ENCODE measurements at places on chromosomes 3 and 15.
A peak's percentile ranks its signal among the peaks of the same experiment; 100 is the strongest.

GRCh38 chr3:35224565-35225295, 414.6 kb upstream of the ARPP21 start:
- DNase-seq: no peak

DNA sequence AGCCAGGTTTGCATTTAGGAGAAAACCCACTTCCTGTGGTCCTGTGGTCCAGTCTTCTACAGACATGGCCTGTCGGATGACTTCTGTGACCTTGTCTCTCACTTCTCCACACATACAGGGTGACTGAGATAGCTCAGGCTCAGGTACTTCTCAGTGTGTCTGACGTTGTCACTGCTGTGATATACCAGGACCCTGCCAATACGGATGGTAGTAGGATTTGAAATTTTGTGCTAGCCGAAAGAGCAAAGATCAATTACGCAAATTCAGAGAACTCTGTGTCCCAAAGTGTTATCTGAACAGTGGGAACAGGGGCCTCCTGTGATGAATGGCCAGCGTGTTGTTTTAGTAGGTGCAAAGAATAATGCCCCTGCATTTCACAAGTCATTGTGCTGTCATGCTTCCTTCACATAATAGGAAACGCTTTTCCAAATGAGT, 128.9 kb downstream of the MCTP2 start:
- no peak for DNase-seq

- no peak for DNase-seq
These were observed 10.6 kb upstream of the TBC1D5 start for GRCh38 chr3:17752876-17753631.

DNA sequence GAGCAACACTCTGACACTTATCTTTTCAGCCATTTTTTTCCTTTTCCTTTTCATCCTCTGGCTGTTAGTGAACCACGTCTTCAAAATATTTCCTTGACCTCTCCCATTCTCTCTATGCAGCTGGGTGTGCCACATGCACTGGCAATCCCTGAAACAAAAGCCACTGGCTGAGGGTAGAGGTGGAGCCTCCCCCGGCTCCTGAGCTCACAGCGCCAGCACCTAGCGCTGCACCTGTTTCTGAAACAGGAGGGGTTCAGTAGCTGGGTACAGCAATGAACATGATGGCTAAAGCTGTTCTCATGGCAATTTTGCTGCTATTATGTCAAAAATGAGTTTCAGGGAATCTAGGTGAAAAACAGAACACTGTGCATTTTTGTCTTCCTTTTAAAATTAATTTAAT, 314.7 kb upstream of the ATP10A start:
- no peak for DNase-seq

DNA sequence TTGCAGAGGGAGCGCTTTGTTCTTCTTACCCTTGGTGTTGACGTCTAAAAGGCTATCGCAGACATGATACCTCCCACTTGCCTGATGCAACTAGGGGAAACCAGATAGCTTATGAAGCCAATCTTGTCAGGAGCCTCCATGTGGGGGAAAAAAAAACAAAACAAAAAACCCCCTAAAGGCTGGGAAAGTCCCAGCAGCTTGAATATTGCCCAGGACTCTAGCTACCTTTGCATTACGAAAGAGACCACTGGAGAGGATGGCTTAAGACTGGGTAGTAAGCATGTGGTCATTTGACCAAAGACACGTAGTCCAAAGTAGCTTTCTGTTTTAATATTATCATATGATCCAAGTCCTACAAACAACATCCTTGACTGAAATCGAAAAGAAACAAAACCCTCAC, 120.7 kb upstream of the WNT5A start:
- no peak for DNase-seq

DNA sequence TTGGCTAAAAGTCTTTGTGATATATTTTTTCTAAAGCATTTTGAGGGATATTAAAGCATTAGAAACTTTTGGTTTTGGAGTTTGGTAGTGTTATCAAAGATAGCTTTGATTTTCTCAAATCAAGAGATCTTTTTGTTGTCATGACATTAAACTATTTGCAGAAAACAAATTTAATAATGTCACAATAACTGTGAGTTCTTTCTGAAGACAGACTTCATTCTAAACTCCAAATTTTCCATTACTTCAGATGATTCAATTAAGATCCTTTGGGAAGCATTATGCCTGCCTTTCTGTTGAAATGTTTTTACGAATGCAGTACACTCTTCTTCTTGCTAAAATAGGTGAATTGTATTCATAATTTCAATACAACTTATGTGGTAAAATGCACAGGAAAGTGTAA, 145.4 kb downstream of the ALCAM start:
- DNase-seq: no peak

- DNase-seq: no peak
These were observed 10.6 kb downstream of the LSG1 start for GRCh38 chr3:194661374-194661773.

- no peak for DNase-seq
These were observed 31.9 kb upstream of the ZNF280D start for GRCh38 chr15:56765251-56765650.

- no peak for DNase-seq
These were observed 72.2 kb downstream of the EPHB1 start for GRCh38 chr3:134867277-134867676.

DNA sequence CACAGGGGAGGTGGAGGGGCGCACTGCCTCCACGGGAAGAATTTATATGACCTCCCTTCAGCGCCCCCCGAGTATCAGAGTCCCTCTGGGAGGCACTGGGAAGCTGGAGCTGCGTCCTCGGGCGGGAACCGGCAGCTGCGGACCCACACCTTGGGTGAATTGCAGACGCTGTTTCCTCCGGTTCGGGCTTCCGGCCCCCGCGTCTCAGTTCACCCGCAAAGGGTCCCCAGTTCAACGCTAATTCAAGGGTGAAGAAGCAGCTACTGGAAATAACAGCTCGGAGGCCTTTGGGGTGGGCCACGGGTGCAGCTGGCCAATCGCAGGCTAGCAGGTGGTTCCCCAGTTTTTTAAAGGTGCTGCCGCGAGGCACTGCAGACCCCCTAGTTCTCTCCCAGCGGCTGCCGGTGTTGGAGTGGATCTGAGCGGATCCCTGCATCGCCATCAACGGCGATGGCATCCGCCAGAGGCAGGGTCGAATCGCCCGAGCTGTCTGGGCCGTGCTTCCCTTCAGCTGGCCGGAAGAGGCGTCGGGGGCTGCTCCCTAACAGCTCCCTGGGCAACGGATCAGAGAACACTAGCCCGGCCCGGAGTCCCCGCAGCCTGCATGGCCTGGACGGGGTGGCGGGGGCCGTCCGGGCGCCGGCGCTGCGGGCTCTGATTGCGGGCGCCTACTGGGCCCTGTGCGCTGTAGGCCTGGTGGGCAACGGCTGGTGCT, 19.4 kb upstream of the ADAMTS7 start:
- peak; percentile 12 for DNase-seq

DNA sequence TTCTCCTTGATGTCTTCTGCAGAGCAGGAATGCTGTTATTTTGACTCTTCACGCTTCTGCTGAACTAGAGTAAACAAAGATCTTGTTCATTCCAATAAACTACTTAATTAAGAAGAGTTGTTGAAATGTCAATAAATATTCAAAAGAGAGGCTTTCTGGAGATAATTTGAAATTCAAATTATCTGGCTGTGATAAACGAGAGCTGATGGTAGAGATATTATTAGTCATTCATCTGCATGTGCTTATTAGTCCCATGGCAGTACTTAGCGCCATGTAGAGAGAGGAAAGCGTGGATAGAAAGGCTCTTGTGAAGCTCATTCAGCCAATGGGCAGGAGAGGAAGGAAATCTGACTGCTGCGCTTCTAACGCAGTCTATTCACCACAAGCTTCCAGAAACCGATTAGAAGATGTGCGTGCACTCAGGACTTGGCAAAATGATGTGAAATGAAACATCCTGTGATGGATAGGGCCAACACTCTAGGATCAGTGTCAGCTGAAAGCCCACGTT, 251.1 kb downstream of the GABRB3 start:
- DNase-seq: no peak

GRCh38 chr3:168117853-168118313, 22.2 kb upstream of the GOLIM4 start:
- no peak for DNase-seq

DNA sequence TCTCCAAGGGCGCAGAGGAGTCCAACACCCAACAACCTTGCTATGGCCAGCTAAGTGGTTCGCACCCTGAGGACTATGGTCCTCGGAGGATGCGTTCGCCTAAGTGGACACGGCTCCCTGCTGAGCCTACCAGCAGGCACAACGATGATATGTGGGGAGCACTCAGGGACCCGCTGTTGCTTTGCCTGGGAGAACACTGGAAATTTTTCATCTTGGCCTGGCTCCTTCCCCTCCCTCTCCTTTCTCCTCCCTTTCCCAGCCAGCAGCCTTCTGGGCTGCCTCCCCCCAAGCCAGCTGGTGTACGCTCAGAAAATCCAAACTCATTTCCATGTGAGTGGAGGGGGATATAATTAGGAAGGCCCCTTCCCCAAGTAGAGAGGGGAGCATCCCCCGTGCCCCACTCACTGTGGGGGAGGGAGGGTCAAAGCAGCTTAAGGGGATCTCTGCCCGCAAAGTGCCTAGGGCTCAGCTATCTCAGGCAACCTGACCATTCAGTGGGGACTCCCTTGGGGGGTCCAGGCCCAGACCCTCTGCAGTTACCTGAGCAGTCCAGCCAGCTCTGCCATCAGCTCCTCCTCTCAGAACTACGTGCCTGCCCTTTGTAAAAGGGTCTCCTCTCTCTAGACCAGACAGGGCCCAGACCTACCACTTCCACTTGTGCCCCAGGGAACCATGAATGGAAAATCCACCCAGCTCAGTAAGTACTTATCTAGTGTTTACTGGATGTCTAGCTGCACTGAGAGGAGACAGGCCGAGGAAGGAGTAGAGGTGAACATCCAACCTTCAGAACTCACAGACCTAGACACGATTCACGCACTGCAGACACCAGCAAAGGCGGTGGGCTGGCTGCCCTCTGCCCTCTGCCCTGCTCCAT, 742 bp upstream of the SEMA7A start:
- DNase-seq: no peak

DNA sequence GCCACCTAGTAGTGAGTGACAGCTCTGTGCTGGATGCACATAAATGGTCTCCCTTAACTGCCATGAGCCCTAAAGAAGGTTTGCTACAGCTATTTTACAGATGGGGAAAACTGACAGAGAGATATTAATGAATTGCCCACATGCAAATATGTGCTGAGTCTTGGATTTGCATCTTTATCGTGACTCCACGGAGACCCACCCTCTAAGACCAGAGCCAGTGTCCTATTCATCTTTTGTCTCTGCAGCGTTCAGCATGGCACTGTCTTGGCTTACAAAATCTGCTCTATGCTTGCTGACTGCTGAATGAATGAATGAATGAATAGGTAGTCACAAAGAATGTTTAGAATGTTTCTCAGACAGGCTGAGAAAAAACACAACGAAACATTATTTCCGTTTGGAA, 48.3 kb downstream of the BTD start:
- no peak for DNase-seq

DNA sequence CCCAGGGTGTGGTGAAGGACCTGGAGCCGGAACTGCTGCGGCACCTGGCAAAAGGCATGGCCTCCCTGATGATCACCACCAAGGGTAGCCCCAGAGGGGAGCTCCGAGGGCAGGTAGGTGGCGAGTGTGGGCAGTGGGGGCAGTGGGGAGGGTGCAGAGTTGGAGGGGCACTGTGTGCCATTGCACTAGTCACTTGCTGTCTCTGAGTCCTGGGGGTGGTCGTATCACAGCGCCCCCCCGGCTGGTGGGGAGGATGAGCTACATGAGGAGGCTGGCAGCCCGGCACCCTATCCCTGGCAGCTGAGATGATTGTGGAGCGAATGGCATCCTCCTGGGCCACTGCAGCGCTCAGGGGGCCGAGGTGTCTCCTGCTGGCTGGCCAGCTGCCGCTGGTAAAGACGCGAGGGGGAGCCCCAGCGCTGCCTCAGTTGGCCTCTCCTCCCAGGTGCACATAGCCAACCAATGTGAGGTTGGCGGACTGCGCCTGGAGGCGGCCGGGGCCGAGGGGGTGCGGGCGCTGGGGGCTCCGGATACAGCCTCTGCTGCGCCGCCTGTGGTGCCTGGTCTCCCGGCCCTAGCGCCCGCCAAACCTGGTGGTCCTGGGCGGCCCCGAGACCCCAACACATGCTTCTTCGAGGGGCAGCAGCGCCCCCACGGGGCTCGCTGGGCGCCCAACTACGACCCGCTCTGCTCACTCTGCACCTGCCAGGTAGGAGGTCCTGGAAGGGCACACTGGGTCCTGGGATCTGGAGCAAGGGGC, 6.4 kb downstream of the CHRD start:
- no peak for DNase-seq

DNA sequence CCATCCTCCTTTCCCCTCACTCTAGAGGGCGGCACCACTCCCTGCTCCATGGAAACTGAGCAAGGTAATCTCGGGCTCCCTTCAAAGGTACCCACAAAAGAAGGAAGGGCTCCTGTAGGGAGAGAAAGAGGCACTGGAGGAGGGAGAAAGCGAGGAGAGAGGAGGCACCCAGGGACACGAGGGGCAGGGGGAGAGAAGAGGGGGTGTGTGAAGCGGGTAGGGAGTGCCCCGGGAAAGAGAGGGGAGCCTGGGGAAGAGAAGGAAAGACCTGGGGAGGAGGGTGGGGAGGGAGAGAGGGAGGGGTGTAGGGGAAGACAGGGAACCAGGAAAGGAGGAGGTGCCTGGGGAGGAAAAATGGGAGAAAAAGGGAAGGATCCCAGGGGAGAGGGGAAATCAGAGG, 523 bp downstream of the VILL start:
- DNase-seq: no peak

- no peak for DNase-seq
These were observed 60.7 kb downstream of the GSK3B start for GRCh38 chr3:120033596-120033995.

- DNase-seq: no peak
These were observed 4.4 kb upstream of the XIRP1 start for GRCh38 chr3:39196671-39197356.

All from activated CD4-positive, alpha-beta memory T cell treated with anti-CD3 and anti-CD28 coated beads for 36 hours (primary cell).